Heart right ventricle (tissue), 16 donors: ENCODE measurements at places on chromosomes 6 and 20.

DNA sequence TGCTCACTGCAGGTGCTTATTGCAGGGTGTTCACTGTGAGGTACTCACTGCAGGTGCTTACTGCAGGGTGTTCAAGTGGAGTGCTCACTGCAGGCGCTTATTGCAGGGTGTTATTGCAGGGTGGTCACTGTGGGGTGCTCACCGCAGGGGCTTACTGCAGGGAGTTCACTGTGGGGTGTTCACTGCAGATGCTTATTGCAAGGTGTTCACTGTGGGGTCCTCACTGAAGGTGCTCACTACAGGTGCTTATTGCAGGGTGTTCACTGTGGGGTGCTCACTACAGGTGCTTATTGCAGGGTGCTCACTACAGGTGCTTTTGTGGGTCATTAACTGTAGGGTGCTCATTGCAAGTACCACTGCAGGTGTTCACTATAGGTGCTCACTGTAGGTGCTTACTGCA lies 20.2 kb downstream of the APMAP start:
- no peak for DNase-seq

- no peak for DNase-seq
Observed at GRCh38 chr6:31401403-31401802, 2.0 kb upstream of the MICA start.

DNA sequence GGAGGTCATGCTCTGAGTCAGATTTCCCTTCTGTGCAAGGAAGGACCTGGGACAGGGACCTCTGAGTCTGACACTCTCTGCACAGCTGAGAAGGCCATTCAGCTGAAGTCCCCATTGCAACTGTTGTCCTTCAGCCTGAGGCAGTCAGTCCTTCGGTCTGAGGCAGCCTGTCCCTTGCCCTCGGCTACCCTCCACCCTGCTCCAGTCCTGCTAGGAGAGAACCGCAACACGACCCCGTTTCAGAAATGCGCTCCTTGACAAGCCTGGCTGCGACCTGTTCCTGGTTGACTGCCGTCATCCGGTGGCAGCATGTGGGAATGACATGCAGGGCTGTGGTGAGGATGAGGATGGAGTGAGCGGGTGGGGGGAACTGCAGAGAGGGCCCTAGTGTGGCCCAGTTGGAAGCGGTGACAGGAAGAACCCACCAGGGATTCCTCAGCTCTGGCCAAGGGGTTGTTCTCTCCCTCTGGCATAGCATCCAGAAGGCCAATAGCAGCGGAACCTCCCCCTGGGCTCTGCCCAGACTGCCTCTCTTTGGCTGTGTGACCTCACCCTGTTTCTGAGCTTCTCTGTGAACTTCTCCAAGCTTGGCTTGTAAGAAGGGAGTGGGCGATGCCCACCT lies 40.3 kb upstream of the ANGPT4 start:
- peak; percentile 54 for DNase-seq

GRCh38 chr6:169265486-169266131 lies 12.0 kb upstream of the THBS2 start:
- DNase-seq = no peak

DNA sequence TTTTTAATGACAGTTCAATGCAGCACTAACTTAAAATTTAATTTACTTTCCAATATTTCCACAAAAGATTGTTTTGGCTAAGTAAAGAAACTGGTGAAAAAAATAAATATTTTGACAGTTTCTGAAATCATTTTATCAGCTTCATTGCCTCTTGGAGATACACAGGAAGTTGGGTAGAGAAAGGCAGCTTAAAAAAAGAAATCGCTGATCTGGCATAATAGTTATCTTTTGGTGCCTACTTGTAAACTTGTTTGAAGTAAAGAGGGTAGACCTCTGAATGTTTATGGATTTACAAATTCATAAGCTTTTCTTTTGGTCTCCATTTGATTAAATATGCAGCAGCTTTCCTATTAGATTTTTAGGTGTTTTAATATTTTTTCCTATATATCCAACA lies 103.4 kb downstream of the RTN4IP1 start:
- DNase-seq = no peak

GRCh38 chr6:14862845-14863244 lies 383.0 kb upstream of the JARID2 start:
- DNase-seq = no peak

DNA sequence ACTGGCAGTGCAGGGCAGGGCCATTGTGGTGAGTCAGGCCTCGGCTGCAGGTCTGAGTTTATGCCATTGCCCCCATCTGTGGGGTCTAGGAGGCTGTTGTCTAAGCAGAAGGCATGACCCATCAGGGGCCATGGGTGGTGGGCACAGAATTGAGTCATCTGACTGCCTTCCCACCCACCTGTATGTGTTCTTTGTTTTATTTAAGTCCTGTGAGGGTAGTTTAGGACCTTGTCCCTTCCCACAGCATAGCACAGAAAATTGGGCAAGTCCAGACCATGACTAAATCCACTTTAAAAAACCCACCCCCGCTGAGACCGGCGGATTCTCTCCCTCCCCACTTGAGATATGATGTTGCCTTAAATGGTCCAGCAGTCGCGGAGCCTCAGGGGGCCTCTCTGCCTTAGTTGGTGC lies 40.3 kb downstream of the ERMARD start:
- DNase-seq = no peak

- no peak for DNase-seq
Observed at GRCh38 chr6:83597511-83597910, 85.2 kb downstream of the PRSS35 start.

DNA sequence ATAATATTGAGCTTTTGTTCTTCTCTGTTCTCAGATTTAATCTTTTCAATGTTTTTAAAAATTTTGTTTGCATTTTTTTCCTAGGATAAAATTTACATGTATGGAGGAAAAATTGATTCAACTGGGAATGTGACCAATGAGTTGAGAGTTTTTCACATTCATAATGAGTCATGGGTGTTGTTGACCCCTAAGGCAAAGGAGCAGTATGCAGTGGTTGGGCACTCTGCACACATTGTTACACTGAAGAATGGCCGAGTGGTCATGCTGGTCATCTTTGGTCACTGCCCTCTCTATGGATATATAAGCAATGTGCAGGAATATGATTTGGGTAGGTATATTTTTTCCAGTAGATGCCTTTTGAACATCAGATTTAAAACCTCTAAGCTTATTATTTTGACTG lies 89.8 kb downstream of the ATRN start:
- no peak for DNase-seq

DNA sequence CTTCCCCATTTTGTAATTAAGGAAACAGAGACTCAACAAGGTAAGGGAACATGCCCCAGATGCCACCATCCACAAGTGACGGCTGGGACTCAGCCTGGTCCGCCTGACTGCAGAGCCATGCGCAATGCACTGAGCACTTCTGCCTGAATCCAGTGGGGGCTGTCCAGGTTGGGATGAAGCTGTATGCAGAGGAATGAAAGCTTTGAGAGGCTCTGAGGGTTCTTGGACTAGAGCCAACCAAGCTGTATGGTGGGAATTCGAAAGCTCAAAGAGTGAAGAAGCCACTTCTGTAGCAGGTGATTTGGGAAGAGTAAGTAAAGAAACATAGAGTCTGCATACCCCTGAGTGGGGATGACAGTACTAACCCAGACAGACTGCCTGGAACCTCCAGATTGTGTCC lies 127.6 kb upstream of the AKAP12 start:
- no peak for DNase-seq

DNA sequence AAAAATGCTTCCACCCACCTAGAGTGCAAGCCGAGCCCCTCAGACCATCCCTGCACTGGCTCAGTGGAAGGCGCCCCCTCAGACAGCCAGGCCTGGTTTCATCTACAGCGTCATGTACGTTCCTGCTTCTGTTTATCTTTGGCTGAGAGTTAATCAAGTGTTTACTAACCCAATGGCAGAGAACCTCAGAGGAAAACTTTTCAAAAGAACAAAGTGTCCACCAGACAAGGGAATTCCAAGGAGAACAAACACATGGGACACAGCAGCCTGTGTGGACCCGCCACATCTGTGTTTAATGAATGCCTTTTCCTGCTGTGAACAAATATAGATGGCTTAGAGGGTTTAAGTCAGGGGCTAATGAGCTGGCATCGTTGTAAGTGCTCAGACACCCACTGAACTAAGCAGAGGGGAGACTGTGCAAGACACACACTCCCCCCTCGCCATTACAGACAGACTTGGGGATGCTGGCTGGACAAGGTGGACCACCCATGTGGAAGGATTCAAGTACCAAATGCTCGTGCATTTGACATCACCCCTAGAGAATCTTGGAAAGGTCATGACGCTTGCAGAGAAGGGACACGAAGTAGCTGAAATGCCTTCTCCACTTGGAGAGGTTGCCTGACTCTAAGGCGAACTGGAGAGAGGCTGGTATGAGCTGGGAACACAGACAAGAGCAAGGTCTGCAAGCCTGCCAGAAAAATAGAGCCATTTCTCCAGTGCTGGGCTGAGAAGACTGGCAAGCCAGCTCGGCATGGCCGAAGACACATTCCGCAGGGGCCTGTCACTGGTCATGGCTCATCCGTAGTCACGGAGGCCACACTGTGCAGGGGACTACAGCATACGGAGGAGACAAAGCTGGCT lies 53.5 kb upstream of the NXT1 start:
- no peak for DNase-seq

DNA sequence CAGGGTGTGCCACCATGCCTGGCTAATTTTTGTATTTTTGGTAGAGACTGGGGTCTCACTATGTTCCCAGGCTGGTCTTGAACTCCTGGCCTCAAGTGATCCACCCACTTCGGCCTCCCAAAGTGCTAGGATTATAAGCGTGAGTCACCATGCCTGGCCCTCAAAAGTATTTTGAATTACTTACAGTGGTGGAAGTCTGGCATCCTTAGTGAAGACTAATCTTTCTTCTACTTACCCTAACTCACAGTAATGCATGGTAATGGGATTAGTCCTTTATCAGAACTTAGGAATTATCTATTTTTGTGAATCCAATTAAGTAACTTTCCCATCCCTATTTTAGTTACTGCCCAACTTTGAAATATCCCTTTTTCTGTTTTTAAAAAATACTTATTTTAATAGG lies 3.9 kb downstream of the RWDD1 start:
- DNase-seq = no peak

DNA sequence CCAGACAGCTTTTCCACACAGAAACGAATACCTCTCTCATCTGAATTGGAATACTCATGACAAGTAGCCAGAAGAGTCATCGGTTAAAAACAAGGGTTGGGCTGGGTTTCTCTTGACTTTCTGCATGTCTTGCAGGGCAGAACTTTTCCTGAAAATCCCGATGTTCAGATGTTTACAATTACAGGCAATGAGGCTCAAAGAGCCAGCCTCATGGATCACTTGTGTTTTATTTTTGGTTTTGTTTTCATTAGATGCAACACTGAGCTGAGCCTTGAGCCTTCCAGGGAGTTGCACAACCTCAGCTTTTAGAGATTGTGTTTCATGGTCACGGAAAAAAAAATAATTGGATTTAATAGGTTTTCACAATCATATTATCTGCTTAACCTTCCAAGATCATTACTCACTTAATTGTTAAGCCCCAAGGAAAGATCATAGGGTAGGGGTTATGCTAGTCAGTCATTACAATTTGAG lies 288.1 kb upstream of the PRDM1 start:
- no peak for DNase-seq

DNA sequence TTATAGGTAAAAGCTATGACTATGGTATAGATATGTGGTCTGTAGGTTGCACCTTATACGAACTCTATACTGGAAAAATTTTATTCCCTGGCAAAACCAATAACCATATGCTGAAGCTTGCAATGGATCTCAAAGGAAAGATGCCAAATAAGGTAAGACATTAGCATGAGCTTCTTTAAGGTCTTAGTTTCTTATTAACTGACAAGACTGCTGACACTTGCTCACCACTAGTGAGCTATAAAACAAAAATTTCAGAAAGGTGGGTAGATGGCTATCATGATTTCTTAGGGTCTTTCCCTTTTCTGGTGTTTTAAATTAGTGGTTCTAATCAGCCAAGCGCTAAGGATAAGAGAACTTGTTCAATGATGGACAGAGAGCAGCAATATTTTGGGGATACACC lies 21.9 kb downstream of the FAM217A start:
- DNase-seq = no peak

- DNase-seq = no peak
Observed at GRCh38 chr6:16292432-16292831, 54.0 kb downstream of the GMPR start.

DNA sequence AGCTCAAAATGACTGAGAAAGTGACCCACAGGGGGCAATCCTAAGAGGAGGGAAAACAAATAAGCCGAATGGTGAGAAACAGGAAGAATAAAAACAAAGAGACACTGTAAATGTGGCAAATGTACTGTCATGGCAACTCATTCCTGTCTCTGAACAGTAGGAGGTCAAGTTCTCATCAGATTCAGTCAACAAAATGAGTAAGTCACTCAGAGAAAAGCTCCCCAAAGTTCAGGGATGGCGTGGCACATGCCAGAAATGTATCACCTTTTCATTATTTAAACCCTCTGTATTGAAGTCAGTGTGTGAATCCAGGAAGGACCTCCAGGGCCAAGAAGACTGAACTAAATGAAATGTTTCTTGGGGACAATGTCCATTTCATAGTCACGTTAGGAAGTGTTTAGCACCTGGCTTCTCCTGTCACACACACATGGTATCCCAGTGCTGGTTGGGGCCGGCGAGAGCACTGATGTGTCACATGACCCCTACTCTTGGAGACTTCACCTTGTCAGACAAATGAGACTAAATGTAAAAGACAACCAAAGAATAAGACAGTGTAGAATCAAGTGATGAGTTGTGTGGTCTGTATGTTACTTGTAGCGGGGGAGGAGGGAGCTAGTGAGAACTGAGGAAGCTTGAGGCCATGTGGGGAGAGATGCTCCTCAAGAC lies 20.7 kb downstream of the CNR1 start:
- no peak for DNase-seq

GRCh38 chr20:40359131-40359912 lies 329.7 kb downstream of the MAFB start:
- no peak for DNase-seq

DNA sequence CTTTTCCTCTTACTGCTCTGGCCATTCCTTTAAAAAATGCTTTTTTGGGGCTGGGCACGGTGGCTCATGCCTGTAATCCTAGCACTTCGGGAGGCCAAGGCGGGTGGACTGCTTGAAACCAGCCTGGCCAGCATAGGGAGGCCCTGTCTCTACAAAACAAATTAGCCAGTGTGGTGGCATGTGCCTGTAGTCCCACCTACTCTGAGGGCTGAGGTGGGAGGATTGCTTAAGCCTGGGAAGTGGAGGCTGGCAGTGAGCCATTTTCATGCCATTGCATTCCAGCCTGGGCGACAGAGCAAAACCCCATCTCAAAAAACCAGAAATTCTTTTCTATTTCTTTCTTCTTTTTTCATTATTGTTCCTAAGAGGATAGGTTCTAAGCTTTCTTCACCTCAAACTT lies 36.9 kb upstream of the RNF144B start:
- DNase-seq = no peak

GRCh38 chr20:24402188-24402587 lies 67.2 kb upstream of the SYNDIG1 start:
- DNase-seq = no peak

DNA sequence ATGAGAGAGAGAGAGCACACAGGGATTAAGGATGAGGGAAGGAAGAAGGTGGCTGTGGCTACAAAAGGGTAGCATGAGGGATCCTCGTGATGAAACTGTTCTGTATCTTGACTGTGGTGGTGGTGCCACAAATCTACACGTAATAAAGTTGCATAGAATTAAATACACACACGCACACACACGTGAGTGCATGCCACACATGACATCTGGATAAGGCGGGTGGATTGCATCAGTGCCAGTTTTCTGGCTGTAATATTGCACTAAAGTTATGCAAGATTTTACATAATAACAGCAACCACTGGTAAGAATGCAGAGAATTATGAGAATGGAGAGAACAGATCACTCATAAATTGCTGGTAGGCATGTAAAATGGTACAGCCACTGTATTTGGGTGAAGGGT lies 16.9 kb upstream of the STK35 start:
- no peak for DNase-seq

- DNase-seq = no peak
Observed at GRCh38 chr6:111499269-111499793, 16.3 kb upstream of the REV3L start.
